HL-60 (cell line): ENCODE measurements at places on chromosomes 3 and 15.

GRCh38 chr3:13141183-13141582, 68.0 kb upstream of the IQSEC1 start:
- no peak for DNase-seq

- no peak for DNase-seq
Observed at GRCh38 chr15:65418596-65418995, 4.2 kb downstream of the IGDCC4 start.

GRCh38 chr3:13370609-13371008, 49.5 kb downstream of the NUP210 start:
- no peak for DNase-seq

GRCh38 chr3:56962206-56962605, 98.3 kb upstream of the SPATA12 start:
- DNase-seq, result no peak

DNA sequence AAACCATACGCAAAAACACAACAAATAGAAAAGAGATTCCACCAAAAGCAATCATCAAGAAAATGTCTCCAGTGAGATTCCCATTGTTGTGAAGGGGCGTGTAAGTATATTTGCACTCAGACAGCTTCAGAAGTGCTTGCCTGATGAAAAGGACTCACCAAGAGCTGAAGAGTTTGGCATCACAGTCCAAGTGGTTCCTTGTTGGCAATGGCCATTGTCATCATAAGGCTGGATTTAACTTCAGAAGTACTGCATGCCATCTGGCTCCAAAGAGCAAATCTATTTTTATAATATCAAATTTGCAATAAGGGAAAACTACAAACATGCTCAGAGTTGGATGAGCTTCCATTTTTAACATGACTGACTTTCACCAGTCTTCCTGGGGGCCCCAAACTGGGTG, 505.3 kb upstream of the NR2F2 start:
- DNase-seq, result no peak

DNA sequence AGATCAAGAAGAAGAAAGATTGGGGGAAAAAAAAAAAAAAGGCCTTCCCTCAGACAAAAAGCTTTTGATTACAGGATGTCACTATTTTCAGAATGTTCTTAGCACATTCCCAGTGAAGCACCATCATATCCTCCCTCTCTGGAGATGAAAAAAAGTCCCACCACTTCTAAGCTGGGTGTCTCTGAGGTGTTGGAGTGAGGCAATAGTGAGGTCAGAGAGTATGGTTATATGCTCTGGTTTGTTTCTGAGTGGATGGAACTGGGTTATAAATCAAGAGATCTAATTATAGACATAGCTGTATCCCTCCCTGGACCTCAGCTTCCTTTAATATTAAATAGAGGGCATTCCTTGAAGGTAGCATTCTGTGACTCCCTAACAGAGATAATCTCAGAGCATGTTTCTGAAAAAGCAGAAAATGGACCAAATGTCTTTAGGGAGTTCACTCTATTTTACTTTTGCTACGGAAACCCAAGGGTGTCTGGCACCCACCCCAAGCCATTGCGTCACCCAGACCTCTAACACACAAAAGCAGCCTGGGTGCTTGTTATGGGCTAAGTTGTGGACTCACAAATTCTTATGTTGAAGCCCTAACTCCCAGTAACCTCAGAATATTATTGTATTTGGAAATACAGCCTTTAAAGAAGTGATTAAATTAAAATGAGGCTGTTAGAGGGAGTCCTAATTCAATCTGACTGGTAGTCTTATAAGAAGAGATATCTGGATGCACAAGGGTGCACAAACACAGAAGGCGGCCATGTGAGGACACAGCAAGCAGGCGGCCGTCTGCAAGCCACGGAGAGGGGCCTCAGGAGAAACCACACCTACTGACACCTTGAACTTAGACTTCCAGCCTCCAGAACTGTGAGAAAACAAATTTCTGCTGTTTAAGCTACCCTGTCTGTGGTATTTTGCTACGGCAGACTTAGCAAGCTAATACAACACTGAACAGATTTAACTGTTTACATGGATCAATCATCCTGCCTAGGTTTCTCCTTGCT, 81.5 kb downstream of the MB21D2 start:
- DNase-seq, result no peak

- no peak for DNase-seq
Observed at GRCh38 chr3:143387425-143387824, 267.9 kb downstream of the CHST2 start.

- DNase-seq, result peak; percentile 18
Observed at GRCh38 chr15:71730277-71731144, 79.8 kb upstream of the NR2E3 start.

DNA sequence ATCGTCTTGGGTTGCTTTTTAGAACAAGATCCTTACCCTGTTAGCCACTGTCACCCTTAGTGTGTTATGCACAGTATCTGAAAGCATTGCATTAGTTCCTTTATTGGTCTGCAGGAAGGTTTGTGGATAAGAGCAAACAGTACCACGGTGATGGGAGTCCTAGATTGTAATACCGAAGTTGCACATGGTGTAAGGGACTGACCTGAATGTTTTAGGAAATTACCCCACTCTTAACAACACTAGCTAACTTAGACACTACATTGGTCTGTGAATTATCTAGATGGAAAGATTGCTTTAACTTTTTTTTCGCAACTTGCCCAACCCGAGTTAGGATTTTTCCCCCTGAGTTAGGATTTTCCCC, 1.3 kb downstream of the STT3B start:
- peak; percentile 53 for DNase-seq

GRCh38 chr15:77181305-77182074, 110.6 kb upstream of the TSPAN3 start:
- DNase-seq, result no peak

GRCh38 chr3:26713091-26713490, 90.5 kb downstream of the LRRC3B start:
- DNase-seq, result no peak

DNA sequence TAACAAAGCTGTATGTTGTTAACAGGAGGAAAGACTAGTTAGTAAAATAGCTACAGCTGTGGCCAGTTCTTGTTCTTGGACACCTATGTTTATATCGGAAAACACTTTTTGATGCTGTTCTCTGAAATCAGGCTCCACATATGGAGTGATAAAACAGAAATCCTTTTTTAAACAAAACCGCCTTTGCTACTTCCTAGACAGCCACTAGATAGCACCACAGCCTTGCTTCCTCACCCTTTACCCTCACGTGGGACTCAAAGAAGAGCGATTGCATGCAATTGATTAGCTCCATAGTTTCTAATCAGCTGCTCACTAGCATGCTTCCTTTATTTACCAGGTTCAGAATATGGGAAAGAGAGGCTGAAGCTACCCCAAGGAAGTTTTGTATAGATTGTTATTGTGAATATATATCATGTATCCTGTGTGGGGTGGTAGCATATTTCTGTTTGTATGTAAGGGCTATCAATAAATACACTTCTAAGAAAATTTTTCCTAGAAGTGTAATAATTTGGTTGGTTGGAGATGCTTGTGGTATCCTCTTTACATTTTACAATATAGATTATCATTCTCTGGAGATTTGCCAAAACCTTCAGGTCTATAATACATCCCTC, 4.3 kb upstream of the MTFMT start:
- DNase-seq, result peak; percentile 32

DNA sequence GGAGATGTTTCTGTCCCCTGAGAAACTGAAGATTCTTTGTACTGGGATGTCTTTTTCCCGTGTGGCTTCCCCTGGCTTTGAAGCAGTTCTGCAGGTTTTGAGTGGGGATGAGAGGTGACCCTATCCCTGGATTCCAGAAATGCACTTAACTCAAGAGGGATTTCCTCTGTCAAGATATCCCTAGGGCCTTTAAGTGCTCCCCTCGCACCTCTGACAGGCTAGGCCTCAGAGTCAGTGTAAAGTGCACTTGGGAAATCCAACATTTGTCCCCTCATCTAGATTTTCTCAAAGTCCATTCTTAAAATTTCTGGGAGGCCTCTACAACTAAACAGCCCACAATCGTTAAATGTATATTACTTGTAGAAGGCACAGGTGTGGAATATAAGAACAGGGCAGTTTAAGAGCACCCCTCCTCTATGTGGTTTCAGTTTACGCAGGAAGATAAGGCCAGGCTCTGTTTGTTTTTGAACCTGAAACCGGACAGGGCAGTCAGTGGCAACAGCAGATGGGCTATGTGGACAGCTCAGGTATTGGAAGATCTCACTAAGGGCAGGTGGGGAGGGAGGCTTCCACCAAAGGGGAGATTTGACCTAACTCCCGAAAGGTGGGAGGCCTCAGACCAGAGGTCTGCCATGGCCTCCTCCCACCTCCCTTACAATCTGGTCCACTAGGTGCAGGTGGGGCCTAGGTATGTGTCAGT, 4.8 kb downstream of the C3orf52 start:
- no peak for DNase-seq

DNA sequence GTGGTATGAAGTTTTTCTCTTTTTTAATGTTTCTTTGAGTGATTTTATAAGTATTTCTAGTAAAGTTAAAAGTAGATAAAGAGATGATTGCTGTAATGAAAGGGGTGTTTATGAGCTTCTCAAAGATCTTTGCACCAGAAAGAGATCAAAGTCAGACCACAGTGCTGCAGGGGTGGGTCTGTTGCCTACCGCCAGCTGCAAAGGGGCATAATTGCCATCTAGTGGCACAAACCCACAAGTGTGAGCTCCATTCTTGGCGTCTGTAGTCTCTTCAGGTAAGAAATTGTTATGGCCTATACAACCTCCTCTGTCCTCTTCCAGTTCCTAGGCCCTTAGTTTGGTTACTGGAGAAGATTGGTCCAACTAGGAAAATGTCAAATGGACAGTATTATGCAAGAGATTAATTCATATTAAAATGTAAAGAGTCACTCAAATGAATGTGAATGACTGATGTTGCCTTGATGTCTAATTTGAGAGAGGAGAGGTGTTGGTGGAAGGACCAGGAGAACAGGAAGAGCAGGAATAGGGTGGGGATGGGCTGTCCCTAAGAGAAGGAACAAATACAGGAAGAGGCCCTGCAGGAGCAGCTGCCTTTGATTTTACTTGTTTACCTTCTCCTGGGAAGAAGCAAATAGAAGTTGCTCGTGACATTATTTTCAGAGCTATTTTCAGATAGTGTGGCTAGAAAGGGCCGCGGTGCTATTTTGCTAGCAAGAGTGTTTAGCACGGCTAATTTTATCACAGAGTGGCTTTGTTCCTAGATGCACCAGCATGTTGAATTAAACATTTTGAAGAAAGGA, 53.0 kb upstream of the GSK3B start:
- no peak for DNase-seq

DNA sequence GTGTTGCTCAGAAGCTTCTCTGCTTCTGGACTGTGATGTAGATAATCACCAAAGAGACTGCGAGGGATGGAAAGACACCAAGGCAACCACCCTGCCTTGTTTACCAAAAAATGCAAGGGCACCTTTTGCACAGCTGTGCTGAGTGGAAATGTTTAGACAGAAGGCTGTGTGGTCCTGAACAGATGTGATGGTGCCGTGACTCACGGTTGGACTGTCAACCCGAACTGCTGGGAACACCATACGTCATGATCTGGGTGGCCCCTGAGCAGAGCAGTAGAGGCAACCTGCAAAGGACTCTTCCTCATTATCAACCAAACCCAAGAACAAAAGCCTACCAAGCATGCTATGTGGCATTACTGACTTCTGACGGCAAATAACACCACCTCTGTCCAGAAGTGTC, 61.3 kb upstream of the LPP start:
- DNase-seq, result no peak

DNA sequence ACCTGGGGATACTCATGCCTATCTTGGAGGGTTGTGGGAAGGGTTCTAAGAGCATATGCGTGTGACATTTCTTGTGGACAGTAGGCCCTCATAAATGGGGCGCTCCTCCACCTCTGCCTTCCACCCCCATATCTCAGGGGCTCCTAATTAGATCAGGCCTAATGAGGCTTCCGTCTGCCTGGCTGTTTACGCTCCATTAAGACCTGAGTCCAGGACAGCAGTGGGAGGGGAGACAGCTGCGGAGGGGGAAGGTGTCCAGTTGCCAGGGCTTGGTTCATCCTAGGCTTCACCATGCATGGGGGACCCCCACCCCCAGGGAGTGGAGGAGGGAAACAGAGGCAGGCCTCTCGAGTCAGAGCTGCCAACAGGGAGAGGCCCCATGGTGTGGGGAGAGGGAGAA, 9.3 kb upstream of the LINGO1 start:
- DNase-seq, result no peak

GRCh38 chr3:5384557-5385236, 197.2 kb downstream of the EDEM1 start:
- no peak for DNase-seq
